ENCODE measurements at places on chromosomes 6 and 20.

- no peak for DNase-seq
These were observed 25.1 kb downstream of the GPR63 start for GRCh38 chr6:96812077-96812703.

DNA sequence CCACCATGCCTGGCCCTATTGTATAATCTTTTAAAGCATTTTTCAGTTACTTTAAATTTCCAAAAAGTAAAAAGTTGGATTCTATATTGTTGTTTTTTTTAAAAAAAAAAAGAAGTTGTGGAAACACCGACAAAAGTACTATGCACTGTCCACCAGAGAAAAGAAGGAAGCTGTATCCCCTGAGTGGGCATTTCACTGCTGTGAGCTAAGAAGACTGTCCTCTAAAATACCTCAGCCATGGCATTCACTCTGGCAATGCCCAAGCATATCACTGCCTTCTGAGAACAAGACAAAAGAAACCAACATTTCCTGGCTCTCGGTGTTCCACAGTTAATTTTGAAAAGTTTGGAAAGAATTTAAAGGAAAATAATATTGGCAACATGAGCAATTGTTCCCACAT lies 117.8 kb downstream of the IPCEF1 start:
- DNase-seq = no peak

DNA sequence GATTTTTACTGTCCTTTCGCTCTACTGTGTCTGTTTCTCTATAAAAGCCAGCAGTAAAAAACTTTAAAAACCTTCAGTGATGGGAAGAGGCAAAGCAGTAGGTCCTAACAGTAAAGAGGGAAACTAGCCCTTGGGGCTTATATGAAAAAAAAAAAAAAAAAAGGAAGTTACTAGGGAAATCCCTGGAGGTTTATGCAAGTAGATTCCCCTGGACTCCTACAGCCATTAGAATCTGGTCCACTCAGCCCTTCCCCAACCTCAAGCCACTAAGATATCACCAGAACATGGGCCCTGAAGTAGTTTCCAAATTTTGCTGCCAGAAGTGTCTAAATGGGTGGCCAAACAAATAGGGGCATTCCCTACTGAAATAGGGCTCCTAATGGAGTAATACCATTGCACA lies 70.5 kb upstream of the HINT3 start:
- DNase-seq = no peak

DNA sequence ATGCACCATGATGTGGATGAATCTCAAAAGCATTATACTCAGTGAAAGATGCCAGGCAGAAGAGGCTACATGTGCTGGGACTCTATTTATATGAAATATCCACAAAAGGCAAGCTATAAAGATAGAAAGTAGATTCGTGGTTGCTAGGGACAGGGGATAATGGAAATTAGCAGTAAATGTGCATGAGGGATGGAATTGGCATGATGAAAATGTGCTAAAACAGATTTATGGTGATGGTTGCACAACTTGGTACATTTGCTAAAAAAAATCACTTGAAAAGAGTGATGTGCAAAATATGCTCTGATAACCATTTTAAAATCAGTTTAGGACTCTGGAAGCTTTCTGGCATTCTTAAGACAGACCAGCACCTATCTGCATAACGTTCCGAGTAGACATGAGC lies 61.6 kb downstream of the ALDH8A1 start:
- no peak for DNase-seq

DNA sequence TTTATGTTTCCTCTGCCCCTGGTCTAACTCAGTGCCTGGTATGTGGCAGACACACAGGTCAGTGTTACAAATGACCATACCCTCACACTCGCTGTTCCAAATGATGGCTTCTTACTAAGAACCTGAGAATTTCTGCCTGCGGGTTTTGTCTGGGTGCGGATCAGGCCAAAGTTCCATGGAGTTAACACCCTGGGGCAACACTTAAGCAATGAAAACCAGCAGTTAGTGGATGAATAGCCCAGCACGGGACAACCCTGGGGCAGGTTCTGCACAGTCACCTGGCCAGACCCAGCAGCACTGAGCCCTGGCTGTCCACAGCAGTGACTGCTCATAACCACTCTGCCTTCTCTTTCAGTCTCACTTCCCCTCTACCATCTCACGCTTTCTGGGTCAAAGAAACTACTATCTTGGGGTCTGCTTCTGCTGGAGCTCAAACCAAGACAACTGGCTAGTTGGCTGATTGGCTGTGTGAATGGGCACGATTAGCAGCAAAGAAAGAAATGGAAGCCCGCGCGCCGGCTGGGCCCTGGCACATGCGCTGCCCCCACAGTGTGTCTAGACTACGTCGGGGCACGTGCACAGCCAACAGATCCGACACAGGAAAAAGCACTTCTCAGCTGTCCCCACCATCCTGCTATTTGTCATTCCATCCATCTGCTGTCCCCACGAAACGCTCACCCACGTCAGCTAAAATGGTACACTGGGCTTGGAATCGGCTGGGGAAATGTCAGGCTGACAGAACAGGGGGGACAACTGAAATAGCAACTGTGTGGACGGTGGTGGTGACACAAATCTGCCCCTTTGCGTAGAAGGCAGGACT lies 36.6 kb downstream of the MGME1 start:
- no peak for DNase-seq

GRCh38 chr6:3615391-3616380 lies 135.8 kb downstream of the PXDC1 start:
- DNase-seq = no peak

DNA sequence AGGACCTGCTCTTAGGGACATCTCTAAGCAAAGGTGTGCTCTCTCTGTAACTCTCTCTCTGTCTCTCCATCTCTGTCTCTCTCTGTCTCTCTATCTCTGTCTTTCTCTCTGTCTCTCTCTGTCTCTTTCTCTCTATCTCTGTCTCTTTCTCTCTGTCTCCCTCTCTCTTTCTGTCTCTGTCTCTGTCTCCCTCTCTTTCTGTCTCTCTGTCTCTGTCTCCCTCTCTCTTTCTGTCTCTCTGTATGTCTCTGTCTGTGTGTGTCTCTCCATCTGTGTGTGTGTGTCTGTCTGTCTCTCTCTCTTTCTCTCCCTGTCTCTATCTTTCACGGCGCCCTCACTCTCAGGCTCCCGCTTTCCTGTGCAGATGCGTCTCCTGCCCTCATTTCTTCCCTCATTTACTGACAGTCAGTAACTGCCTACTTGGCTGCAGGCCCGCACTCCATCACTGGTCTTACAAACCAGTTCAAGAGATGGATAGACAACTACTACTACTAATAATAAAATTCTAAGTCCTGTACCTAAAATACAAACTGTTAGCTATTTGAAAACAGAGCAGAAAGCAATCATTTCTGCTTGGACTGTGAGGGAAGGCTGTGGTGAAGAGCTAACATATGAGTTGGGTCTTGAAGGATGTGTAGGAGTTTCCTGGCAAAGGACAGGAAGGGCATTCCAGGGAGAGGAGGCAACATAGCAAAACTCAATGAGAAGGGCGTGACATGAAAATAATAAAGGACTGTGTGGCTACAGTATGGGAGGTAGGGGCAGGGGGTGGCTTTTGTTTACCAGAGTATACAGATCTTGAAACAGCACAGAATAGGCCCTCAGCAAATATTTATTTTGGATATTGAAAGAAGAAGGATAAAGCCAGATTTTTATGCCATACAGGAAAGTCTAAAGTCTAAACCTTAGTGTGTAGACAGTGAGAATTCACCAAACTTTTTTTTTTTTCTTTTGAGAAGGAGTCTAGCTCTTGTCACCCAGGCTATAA lies 67.8 kb upstream of the TAB2 start:
- no peak for DNase-seq

DNA sequence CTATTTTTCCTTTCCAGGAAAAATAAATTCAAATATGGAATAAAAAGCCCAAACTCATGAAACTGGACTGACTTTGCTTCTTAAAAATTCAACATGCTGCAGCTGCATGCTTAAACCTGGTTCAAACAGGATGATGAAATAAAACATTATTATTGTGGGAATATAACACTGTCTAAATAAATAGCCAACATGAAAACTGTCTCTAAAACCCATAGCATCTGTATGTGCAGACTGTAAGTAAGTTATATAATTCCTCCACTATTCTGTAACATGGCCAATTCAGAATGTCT lies 30.4 kb upstream of the AHI1 start:
- no peak for DNase-seq

GRCh38 chr20:44370639-44371218 lies 15.2 kb downstream of the HNF4A start:
- no peak for DNase-seq

- DNase-seq = peak; percentile 48
These were observed 174.4 kb upstream of the RIN2 start for GRCh38 chr20:19583532-19584175.

GRCh38 chr6:18672852-18673251 lies 285.7 kb downstream of the RNF144B start:
- no peak for DNase-seq

DNA sequence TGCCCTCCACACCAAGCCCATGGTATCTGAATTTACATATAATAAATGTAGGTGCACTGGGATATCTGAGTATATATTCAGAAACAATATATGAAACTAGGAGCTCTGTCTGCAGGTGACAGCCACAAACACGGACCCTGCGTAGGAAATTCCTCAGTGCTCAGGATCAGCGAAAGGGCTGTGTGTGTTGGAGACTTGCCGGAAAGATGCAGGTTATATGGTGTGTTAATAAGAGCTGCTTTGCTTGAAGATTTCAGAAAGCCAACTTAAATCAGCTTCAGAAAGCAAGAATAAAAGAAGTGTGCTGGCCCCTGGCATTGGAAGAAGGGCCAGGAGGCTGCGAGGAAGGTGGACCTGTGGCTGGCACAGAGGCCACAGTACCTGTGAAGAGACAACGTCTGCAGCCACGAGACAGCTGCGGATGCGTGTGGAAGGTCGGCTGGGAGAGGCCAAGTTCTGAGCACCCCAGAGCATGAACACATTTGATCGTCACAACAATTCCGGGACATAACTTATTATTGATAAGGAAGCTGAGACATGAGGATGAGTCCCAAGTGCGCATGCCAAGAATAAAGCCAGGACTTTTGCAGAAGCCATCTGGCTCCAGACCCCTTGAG lies 183.2 kb downstream of the DLL1 start:
- no peak for DNase-seq

GRCh38 chr20:1618954-1619540 lies 762 bp downstream of the SIRPB1 start:
- no peak for DNase-seq

DNA sequence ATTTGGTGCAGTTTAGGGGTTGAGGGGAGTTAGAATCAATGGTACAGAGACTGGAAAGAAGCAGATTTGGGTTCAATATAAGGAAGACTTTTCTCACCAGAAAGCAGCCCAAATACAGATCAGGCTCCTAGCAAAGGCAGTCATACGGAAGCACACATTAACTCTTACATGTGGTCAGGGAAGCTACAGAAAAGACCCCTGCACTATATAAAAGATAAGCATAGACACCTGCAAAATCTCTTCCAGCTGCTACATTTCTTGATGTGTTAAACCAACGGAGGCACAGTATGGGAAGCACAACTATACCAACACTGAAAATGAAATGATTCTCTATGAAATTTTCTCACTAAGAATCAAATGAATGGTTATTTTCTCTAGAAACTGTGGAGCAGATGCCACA lies 150.8 kb downstream of the GMDS start:
- DNase-seq = no peak

DNA sequence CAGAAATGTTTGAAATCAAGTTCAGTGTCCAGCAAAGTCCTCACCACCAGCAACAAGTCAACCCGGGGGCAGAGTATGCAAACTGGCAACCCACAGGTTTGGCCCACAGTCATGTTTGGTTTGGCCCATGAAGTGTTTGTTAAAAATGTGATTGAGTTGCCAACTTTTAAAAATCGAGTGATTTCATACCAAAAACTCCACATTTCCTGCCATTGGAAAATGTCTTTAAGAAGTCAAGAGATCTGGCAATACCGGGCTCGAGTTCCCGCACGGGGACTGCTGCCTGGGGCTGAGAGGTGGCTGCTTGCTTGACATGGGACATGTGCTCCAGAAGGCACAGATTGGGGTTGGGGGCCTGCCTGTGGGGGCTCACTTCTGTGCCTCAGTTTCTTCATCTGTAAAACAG lies 36.1 kb downstream of the PREX1 start:
- no peak for DNase-seq

- no peak for DNase-seq
These were observed 19.3 kb downstream of the TMEM74B start for GRCh38 chr20:1165521-1165920.

GRCh38 chr20:59598625-59599310 lies 5.6 kb upstream of the PHACTR3 start:
- peak; percentile 40 for DNase-seq

- no peak for DNase-seq
These were observed 147.6 kb upstream of the FAM83B start for GRCh38 chr6:54698974-54699373.

- peak; percentile 72 for DNase-seq
These were observed at the start of gene CD109 for GRCh38 chr6:73695619-73696421. CD109 (plus strand) TSS chr6:73696203; CDS start chr6:73696216, 13 bp downstream.

DNA sequence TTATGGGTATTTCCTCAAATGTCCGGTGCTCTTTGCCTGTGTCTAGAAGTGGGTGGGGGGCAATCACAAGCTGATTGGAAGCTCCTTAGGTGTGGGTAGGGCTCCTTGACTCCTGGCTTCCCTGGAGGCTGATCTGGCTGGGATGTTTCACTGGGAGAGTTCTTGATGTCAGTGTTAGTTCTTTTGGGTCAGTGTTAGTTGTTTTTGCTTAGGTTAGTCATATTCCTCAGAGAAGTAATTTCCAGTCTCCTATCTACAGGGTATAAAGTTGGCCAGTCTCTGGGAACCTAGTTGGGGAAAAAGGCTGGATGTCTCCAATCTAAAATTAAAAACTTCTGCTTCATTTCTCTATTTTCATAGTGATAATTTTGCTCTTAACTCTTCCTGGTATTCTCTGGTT lies 23.6 kb downstream of the CDC5L start:
- no peak for DNase-seq

- DNase-seq = no peak
These were observed 3.0 kb downstream of the FLRT3 start for GRCh38 chr20:14334306-14334930.

GRCh38 chr6:26594730-26595632 lies 1.8 kb upstream of the ABT1 start:
- no peak for DNase-seq

- DNase-seq = no peak
These were observed 105.7 kb upstream of the LAMP5 start for GRCh38 chr20:9408422-9409300.

GRCh38 chr6:30227242-30227722 lies 14.1 kb upstream of the TRIM26 start:
- DNase-seq = no peak

DNA sequence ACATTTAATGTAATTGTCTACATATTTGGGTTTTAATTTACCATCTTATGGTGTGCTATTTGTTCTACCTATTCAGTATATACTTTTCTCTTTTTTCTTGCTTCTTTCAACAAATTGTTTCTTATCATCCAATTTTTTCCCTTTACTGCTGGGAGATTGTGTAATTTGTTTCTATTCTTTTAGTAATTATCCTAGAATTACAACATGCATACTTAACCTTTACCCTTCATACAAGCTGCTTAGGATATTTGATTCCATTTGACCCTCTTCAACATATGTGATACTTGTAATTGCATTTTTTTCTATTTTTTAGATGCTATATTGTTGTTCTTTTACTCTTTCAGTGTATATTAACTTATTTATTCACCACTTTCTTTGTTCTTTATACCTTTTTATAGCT lies 15.1 kb upstream of the TBPL1 start:
- no peak for DNase-seq

Measured in DND-41 (cell line).